ENCODE measurements at places on chromosomes 7 and 10.

- no peak for DNase-seq
These were observed 32.3 kb downstream of the ORC5 start for GRCh38 chr7:104175361-104175984.

- no peak for DNase-seq
These were observed 65.6 kb upstream of the LRRC18 start for GRCh38 chr10:49005270-49005669.

GRCh38 chr10:69215405-69216171 is 4.5 kb upstream of the HKDC1 start:
- no peak for DNase-seq

DNA sequence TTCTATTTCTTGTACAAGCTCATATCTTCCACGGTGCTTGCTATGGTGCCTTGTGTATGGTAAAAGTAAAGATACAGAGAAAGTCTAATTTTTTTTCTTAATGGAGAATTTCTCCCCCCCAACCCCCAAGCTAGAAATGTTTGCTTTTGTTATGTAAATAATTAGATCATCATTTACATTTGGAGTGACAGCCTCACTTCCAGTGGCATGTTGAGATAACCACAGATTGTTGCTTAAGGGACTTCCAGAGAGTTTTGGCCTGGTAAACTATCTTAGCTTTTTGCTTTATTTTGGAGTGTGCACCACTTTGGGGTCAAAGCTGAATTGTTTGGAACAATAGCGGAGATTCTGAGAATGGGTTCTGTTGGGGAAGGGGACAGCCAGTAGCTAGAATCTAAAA is 129.7 kb downstream of the ZNF365 start:
- no peak for DNase-seq

GRCh38 chr7:100675105-100675451 is 1.5 kb downstream of the GNB2 start:
- peak; percentile 27 for DNase-seq

- DNase-seq: no peak
These were observed 267.3 kb upstream of the NPVF start for GRCh38 chr7:25495342-25496250.

DNA sequence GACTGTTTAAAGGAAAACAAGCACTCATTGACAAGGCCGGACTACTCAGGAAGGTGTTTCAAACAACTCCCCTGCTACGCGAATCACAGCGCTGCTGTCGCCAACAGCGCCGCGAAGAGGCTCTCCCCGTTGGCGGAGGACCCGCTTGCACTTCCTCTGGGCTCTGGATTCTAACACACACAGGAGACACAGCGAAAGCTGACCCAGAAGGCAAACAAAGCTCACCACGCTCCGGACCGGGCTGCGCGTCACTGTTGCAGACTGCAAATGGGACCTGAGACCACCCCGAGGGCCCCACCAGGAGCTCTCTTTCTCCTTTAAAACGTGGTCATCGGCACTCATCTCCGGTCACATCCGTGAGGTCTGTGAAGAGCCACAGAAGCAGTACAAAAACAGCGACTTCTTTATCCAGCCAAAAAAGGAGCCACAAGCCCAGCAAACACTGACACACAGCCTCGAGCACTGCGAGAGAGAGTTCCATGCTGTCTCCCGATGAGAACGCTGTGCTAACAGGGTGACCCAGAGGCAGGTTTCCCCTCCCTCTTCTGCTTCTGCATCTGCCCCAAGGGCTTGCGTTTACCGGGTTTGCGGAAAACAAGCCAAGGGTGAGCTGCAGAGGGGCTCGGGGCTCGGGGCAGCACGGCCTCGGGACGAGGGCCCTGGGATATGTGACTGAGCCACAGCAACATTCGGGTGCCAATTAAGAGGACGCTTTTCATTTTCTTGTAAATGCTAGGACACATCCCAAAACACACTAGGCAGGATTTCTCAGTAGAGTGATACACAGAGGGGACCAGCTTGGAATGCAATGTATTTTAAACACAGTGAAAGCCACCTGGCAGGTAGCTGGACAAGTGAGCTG is 41.3 kb downstream of the AMZ1 start:
- no peak for DNase-seq

DNA sequence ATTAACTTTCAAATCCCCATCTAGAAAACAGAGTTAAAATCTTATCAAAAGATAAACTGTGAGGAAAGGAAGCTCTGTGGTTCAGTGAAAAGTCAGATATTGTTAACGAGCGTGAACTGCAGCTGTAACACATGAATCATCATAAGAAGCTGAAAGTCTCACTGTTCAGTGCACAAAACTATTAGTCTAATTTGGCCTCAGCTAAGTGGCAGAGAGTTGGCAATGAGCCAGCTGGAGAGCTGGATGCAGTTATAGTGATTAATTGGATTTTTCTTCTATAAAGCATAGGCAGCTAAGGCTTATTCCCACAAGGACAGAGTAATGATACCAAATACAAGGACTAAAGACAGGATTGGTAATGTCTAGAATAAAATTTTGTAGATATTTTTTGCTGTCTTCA is 101.1 kb upstream of the ABCB5 start:
- peak; percentile 84 for DNase-seq

Measured in RPMI7951 (cell line).